Stimulated activated CD8-positive, alpha-beta memory T cell treated with anti-CD3 and anti-CD28 coated beads, Interleukin-7, amount 100 ng/mL, for 48 hours (primary cell): ENCODE measurements at places on chromosomes 12 and 14.

DNA sequence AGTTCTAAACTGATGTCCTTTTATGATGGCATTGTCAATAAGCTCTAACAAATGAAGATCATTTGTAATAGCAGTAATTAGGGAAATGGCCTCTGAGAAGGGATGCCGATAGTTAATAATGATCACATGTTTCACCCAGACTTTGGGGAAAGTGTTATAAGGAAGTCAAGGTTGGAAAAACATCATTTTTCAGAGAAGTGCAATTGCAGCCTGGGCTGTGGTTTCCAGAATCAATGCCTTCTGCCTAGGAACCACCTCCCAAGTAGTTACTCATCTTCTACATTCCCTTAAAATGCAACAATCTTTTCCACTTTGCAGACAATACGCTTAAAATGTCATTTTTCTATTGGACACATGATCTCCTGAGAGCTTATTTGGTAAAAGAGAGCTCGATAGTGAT is 879 bp downstream of the EDDM3A start:
- DNase-seq, result no peak

- DNase-seq, result no peak
These were observed 236.1 kb upstream of the DDHD1 start for GRCh38 chr14:53389202-53389601.

DNA sequence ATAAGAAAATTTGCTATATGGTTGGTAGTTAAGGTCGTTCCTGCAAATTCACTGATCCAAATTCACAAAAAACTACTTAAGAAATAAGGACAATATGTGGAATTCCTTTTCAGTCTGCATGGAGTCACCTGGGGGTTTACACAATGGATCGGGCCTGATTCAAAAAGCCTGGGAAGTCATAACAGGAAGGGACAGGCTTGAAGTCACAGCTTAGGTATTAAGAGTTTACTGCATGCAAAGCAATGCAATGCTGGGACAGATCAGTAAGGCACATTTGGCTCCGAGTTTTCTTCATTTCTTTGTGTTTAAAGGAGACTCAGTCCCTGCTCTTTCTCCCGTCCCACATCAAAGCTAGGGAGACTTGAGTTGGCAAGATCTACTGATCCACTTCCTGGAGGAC is 153.3 kb downstream of the NTF3 start:
- DNase-seq, result no peak

GRCh38 chr14:98913967-98914650 is 357.9 kb downstream of the BCL11B start:
- DNase-seq, result no peak

GRCh38 chr14:23663127-23663526 is 27.0 kb downstream of the DHRS2 start:
- DNase-seq, result no peak

DNA sequence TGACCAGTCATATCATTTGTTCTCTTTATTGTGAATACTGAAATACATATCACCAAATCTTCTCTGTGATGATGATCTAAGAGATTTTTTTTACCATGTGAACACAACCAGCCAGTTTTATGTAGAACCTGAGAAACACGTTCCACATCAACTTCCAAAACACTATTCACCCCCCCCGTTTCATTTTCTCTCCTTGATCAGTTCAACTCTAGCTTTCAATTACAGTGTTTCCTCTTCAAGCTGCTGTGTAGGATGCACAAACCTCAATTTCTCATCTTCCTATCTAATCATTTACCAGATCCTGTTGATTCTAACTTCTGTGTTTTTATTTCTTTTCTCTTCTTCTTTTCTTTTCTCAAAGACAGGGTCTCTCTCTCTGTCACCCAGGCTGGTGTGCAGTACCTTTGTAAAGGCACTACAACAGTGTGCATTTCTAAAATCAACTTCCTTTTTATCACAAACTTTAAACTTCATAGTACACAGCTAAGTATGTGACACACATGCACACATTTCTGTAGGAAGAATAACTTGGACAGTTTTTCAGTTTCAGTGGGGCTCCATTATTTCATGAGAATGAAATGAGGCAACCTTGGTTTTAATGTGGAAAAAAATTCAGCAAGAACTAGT is 149.9 kb upstream of the FBXO33 start:
- no peak for DNase-seq

GRCh38 chr12:111788178-111788654 is 21.5 kb downstream of the ALDH2 start:
- no peak for DNase-seq

GRCh38 chr14:106507354-106507753 is 981.0 kb downstream of the TMEM121 start:
- DNase-seq, result peak; percentile 4

- no peak for DNase-seq
These were observed 48.9 kb downstream of the RNF34 start for GRCh38 chr12:121448771-121449315.

DNA sequence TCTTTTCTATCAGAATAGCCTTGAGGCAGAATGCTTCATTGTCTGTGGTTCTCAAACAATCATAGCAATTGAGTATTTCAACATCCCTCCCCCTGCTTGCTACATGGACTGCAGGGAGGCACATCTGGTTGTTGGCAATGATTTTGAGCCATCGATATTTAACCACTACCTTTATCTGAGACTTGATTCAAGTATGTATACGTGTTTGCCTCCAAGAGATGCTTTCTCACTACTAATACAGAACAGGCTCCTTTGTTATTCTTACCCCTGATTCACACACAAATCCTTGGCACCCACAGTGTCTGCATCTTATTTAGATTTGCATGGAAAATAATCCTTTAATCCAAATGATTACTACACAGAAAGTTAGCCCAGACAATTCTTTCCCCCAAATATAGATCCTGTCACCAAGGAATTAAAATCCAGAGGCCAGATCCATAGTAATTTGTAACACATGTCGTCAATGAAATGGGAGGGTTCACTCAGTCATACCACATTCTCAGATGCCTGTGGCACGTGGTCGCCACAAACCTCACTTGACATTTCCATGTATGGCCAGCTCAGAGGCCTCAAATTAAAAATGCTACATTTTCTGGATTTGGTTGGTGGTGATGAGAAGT is 199.3 kb downstream of the ITPR2 start:
- no peak for DNase-seq

GRCh38 chr14:51596488-51597117 is 55.1 kb upstream of the FRMD6 start:
- no peak for DNase-seq

- no peak for DNase-seq
These were observed 8.6 kb upstream of the OSBPL8 start for GRCh38 chr12:76568130-76568529.

- DNase-seq, result no peak
These were observed 54.1 kb downstream of the COCH start for GRCh38 chr14:30928462-30928861.

DNA sequence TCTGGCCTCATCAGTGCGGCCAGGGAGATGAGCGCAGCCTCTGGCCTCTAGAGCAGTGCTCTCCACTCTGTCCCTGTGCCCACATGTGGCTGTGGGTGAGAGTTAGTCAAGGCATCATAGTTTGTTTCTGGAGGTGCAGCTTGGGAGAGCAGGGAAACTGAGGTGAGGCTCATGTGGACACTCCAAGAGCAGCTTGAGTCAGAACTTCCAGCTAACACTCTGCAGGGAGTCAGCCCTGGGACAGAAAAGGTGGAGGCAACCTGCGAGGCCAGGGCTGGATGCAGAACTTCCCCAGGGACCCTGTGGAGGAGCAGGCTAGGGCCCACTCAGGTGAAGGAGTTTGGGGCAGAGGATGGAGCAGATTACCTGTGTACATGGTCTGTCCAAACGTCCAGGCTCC is 10.8 kb downstream of the ISCA2 start:
- DNase-seq, result no peak

- no peak for DNase-seq
These were observed 15.6 kb downstream of the HIP1R start for GRCh38 chr12:122850695-122851350.

DNA sequence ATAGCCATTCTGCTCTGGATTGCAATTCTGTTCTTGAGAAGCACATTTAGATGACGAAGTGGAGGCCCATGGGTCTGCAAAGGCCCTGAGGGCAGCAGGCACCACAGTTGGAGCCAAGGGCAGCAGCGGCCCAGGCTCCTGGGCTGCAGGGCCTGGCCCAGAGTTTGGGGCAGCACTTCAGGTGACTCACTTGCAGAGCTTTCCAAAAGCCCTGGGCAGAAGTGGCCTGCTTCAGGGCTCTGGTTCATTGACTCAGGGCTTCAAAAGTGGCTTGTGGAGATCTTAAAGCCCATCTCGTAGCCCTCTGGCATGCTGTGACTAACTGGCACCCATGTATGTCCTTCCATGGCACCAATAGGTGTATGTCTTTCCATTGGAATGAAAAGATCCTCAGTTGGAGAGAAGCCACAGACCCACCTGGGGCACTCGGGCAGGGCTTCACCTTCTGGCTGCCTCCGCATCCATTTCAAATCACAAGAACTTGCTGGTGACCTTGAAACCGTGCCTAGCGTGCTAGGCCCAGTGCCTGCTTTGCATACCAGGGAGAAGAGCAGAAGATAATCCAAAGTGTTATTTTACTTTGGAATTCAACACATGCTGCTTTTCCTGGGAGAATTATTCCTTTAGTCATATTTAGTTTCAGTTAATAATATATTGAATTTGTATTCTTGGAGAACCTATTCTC is 106.7 kb downstream of the PRMT8 start:
- DNase-seq, result no peak

- DNase-seq, result no peak
These were observed 18.4 kb upstream of the CFL2 start for GRCh38 chr14:34732802-34733201.

GRCh38 chr14:21510735-21511657 is at the start of gene METTL3:
METTL3 (minus strand) TSS chr14:21511340; CDS start chr14:21511223, 117 bp downstream.
- peak; percentile 76 for DNase-seq

DNA sequence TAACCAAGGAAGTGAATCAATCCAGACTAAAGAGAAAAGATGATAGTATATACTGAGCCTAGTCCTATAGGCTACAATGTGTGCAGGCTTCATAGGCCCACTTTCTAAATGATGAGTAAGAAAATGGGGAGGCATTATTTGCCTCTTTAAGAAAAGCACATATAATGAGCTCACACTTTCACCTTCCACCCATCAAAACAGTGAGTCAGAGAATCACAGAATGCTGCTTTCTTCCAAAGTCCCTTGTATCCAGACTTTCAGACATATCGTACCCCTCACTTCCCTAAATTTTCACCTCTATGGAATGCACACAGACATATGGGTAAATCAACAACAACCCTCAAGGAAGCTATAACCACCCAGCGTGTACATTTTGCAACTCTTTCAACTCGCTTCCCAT is 286.4 kb upstream of the PRKD1 start:
- no peak for DNase-seq

DNA sequence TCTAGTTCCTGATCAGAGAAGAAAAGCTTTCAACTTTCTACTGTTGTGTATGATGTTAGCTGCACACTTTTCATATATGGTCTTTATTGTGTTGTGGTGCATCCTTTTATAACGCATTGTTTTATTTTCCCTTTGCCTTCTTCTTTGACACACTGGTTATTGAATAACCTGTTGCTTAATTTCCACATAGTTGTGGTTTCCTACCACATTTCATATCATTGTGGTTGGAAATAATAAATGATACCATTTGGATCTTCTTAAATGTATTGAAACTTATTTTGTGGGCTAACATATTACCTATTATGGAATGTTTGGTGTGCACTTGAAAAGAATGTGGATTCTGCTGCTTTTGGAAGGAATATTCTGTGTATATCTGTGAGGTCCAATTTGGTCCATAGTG is 64.9 kb downstream of the GPHN start:
- DNase-seq, result no peak

GRCh38 chr12:93363841-93364297 is 13.9 kb upstream of the NUDT4 start:
- no peak for DNase-seq

- DNase-seq, result no peak
These were observed 123.5 kb upstream of the RFLNA start for GRCh38 chr12:124171231-124171979.

- no peak for DNase-seq
These were observed 367.9 kb downstream of the FLRT2 start for GRCh38 chr14:85897808-85898207.

- DNase-seq, result no peak
These were observed 34.5 kb downstream of the FBRSL1 start for GRCh38 chr12:132524405-132524804.

DNA sequence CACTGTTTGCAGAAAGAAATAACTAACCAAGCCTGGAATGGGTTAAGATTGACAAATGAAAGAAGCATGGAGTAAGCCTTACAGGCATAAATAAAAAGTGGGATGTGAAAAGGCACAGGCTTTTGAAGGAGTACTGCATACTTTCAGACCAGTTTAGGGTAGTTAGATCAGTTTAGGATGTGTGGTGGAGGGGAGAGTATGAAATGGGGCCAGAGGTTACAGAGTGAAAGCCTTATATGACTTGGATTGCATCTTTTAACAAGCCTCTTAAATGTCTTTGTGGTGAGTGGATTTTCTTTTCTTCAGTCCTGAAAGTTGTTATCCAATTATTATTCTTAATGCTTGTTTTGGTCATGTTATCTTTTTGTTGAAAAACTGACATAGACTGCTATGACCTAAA is 52.2 kb upstream of the TRHDE start:
- no peak for DNase-seq

DNA sequence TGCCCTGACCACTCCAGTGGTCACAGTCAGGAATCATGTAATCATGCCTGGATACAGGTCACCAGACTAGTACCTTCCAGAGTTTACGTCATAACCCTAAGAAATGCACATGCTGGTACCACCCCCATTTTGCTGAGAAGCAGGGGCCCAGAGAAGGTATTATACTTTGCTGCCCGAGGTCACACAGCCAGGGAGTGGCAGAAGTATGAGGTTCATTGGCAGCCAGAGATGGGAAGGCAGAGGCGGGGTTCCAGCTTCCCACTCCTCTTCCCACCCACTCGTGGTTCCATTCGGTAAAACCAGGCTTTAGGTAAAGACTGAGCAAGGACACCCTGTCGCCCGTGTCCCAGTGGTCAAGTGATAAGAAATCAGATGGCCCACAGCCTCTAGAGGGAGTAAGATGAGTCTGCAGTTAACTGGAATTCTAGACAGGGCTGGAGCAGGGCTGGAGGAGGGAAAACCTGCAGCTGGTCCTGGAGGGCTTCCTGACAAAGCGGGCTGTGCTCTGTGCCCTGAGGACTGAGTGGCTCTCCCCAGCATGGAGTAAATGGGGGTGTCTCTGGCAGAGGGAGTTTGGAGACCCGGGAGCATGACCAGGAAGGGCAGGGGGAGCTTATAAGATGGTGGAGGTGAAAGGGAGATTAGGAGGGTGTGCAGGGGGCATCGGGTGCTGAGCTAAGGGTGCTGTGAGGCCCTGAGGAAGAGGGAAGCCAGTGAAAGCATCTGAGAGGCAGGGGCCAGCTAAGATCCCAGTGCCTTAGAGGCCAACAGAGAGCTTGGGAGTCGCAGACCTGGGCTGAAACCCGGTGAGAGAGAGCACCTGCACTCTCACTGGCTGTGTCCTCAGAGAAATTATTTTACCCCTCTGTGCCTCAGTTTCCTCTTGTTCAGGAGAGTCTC is 5.7 kb downstream of the FAM222A start:
- DNase-seq, result no peak

- no peak for DNase-seq
These were observed 1.0 kb upstream of the RDH16 start for GRCh38 chr12:56958422-56958821.

DNA sequence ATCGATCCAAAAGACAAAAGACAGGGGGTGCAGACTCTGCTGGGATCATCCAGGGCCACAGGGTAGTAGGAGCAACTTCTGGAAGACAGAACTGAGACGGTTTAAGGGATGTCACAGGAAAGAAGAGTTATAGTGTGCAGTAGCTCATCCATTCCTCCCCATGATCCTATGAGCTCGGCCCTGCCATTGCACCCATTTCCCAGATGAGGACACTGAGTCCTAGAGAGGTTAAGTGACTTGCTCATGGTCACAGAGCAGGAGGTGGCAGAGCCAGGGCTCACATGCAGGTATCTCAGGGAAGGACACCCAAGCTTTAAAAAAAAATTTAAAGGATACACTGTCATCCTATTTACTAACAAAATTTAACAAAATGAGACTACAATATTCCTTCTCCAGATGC is 86.1 kb upstream of the FZD10 start:
- DNase-seq, result no peak
